ENCODE measurements at places on chromosomes 2 and 18. TPM values are rescaled to one million over a fixed set of nuclear protein-coding genes. Genes with fewer than 3 reads are reported as not detected.

Gene NT5DC4
- not detected for total RNA-seq

Gene SCG2
- 5.0 TPM for total RNA-seq

Gene GKN2
- total RNA-seq, result not detected

Gene ASB18
- total RNA-seq, result 1.1 TPM

Gene TSHZ1
- 12.4 TPM for total RNA-seq

Gene SERPINB11
- not detected for total RNA-seq

Gene NEU4
- not detected for total RNA-seq

Gene SOWAHC
- total RNA-seq, result 18.5 TPM

Gene KIAA2012
- total RNA-seq, result 0.03 TPM

Gene SIX2
- 3.6 TPM for total RNA-seq

Gene TSGA10
- total RNA-seq, result 2.2 TPM
